ENCODE measurements at places on chromosomes 1 and 21.

DNA sequence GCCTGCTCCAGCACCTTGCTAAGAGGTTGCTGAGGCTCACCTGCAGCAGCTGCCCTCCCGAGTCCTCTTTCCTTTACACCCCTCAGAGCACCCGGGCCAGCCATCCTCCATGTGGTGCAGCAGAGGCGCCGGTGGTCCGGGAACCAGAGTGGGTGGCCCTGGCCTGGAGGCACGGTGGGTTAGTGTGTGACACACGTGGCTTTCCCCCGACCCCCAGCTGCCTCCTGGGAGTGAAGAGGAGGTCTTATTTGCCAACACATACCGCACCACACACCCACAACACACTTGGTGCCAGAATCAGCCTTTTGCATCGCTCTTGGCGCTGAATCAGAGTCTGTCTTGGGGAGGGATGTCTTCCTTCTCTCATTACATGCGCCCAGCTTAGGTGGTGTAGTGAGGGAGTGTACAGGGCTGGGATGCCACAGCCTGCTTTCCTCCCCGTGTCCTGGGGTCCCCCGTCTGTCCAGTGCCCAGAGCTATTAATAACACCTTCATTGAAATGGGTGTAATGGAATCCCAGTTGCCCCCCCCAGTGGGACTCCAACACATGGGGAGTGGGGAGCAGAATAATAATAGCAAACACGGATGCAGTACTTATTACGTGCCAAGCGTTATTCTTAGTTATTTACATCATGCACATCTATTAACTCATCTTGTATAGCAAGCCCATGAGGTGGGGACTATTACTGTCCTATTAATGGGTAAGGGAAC, 38.2 kb downstream of the MAPKAPK2 start:
- DNase-seq: no peak

DNA sequence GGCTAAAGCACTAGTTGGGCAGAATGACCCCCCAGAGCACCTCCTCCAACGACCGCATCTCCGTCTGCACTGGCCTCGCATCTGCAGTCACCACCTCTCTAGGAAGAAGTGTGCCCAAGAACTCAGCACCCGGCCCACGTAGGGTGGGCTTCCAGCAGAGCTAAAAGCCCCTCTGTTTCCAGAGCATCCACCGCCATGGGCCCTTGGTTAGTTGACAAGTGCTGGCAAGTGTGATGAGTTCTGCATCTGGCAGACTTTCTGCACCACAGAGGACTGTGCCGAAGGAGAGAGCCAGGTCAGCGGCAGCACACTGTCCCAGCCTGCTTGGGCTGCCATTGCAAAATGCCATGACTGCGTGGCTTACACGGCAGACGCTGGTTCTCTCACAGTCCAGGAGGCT, 76.4 kb upstream of the COL6A1 start:
- no peak for DNase-seq

DNA sequence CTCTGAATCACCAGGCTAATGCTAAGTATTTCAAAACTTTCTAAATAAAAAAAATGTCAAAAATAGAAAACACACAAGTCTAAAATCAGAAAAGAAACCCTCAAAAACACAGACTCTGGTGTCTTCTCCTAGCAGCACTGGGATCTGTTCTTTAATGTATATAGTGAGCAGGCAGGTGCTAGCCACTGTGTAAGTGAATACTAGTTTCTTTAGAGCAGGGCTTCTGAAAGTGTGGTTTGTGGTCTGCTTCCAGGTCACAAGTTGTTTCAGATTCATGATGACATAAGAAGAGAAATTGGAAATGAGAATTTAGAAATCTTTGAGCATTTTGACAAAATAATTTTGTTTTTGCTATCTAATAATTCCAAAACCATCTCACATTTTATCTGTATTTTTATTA, 763.1 kb downstream of the USP25 start:
- DNase-seq: no peak

- DNase-seq: no peak
Observed at GRCh38 chr1:192630521-192631287, 5.2 kb upstream of the RGS13 start.

- DNase-seq: no peak
Observed at GRCh38 chr1:34398916-34399275, 222.2 kb downstream of the C1orf94 start.

DNA sequence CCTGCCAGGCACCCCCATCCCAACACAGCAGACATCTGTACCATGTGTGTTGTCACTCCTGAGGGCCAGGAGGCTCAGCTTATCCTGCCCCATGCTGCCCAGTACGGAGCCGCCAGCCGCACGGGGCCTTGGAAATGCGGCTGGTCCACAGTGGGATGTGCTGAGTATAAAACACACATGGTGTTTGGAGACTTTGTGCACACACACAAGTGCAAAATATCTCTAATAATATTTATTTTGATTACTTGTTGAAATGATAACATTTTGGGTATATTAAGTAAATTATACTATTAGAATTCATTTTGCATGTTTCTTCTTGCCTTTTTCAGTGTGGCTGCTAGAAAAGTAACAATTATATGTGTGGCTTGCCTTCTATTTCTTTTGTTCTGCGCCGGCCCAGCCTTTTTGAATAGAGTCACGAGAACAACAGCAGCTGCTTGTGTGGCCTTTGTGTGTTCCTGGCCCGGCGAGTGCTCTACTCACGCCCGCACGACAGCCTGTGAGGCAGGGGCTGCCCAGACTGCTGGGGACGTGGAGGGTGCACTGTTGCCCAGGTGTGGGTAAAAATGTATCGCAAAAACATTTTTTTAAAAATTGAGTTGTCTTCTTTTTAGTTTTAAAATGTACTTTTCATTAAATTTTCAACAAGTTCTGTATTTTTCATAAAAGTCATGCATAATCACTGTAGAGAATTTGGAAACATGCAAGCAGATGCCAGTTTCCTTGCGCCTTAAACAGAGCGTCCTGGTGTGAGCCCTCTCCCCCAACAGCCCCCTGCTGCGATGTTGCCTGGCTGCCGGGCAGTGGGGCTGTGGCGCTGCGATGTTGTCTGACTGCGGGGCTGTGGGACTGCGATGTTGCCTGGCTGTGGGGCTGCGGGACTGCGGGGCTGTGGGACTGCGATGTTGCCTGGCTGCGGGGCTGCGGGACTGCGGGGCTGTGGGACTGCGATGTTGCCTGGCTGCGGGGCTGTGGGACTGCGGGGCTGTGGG, 35.5 kb downstream of the COQ8A start:
- no peak for DNase-seq

- no peak for DNase-seq
Observed at GRCh38 chr1:161115132-161115711, 2.6 kb downstream of the PFDN2 start.

GRCh38 chr1:167502719-167503462, 15.4 kb downstream of the CD247 start:
- DNase-seq: peak; percentile 25

DNA sequence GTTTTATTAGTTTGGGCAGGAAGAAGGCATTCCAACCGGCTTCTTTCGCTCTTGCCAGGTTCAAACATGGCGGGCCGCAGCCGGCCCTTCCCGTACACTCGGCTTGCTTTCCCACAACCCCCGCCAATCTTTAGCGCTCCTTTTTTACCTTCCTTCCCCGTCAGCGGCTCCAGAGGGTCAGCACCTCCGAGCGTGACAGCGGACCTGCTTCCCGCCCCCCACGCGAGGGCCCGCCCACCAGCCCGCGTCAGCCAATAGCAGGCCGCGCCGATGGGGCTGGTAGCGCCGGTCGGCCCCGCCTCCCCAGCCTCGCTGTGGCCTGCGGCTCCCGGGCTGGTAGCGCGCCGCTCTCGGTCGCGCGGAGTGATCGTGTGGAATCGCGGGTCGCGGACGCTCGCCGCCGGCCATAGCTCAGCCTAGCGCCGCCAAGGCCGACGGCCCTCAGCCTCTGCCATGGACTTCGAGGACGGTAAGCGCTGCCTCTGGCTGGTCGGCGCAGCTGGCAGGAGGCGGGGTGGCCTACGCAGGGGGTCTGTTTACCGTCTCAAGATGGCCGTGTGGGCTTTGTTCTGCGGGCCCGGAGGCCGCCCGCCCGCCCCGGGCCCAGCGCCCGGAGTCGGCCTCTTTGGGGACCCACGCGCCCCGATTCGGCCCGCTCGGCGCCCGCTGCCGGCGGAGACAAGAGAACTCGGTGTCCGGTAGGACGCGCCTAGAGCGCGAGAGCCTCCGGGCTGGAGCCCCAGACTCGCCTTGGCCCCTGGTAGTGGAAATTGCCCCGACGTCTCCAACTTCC, at the start of gene ZNF326:
Gene ZNF326, plus strand, starts transcription at position 306 of the 793 bp plus-strand sequence. Its CDS starts 148 bp downstream, at position 454.
- DNase-seq: peak; percentile 81

DNA sequence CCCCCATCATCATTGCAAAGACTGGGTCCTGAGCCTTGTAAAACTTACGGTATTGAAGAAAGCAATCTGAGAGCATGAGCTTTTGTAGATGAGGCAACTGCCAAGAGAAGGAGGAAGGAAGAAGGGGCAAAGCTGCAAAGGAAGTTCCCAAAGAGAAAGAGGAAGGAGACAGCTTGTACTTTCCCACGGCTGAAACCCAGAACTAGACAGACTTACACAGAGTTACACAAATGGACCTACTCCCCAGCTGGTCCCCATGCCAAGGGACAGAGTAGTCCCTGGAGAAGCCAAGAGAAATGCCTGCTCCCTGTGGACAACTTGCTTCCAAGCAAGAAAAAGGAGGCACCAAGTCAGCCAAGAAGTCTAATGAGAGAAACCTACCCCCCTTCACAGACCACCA, 22.6 kb downstream of the SLC5A9 start:
- no peak for DNase-seq

DNA sequence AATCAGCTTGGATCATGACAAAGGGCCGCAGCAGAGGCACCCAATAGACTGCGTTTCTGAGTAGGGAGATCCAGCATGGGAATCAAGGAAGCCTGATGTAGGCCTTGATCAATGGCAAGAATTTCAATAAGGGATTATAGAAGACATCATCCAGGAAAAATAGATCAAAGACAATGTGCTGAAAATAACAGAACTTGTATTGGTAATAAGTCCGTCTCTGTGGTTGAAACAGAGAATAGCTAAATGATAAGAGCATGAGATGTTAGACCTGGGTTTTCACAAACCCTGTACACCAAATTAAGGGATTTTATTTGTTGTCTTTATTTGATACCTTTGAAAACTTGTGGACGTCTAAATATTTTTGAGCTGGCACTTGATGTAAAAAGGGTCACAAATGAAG, 228.0 kb upstream of the SGIP1 start:
- DNase-seq: no peak

GRCh38 chr1:53314606-53315005, 13.3 kb downstream of the LRP8 start:
- no peak for DNase-seq

- no peak for DNase-seq
Observed at GRCh38 chr1:21766210-21766609, 16.7 kb downstream of the USP48 start.

- no peak for DNase-seq
Observed at GRCh38 chr1:56064705-56065104, 514.7 kb downstream of the PLPP3 start.

DNA sequence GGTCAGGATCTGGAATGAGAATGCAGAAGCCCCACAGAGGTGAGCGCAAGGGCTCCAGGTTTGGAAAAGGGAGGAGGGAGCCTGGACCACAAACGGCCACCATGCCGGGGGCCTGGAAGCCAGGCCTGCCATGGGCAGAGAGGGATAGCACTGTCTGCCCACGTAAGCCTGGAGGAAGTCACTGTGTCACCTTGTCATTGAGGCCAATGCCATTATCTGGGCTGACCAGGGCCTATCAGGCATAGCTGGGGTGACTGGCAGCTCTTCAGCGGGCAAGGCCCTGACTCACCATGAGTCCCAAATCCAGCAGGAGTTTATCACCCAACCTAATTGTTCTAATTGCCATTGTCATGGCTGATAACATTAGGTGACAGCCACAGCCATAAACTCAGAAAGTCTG, 84.6 kb downstream of the MATN1 start:
- no peak for DNase-seq

DNA sequence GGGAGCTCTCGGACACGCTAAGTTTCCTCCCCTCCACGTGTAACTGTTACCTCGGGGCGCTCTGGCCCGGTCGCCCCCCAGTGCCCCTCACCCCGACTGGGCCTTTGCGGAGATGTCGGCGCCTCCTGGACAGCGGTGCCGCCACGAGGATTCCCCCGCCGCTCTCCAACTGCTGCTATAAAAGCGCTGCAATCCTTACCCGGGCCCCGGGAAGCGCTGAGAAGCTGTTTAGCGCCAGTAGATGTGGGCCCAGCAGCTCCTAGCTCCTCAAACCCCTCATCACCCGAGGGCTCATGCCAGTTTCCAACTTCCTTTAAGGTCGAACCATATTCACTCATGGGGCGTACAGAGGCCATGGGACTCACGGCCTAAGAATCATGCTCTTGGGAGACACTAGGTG, 361 bp upstream of the LMX1A start:
- DNase-seq: no peak

DNA sequence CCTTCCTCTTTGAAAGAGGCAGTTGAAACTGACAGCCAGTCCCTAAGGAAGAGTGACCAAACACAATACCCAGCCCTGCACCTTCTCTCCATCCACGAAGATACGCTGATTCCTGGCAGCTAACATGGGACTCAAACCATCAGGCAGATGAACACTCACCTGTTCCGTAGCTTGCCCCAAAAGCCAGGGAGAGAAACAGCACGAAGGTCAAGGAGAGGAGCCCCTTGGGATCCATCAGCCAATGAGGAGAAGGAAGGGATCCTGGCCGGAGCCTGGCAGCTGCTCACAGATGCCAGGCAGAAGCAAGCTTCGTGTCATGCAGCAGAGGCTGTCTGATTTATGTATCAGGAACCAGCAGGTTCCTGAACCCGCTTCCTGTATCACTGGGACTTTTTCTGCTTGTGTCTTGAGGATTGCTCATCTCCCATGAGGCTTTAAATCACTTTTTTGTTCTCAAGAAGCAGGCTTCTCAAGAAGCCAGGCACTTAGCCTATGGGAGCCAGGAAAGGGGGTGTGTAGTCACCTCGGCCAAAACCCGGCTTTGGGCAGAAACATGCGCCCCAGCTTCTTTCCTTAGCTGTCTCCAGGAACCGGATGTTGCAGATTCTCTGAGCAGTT, at the start of gene SLAMF1:
Gene SLAMF1, minus strand, starts transcription at position 334 of the 618 bp plus-strand sequence. Its CDS starts 99 bp downstream, at position 235.
- DNase-seq: no peak

GRCh38 chr1:16082283-16083038, 9.0 kb upstream of the FAM131C start:
- peak; percentile 78 for DNase-seq

DNA sequence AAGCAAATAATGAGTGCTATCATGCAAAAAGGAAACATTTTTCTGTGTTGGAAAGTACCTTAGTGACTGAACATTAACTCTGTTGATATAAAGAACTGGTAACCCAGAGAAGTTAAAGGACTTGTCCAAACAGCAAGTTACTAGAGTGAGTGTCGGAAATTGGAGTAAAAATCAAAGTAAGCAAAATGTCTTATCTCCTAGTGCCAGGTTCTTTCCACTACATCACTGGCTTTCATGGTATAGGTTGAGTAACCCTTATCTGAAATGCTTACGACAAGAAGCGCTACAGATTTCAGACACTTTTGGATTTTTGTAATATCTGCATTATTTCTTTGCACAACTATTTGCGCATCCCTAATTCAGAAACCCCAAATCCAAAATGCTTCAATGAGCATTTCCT, 16.4 kb upstream of the RABIF start:
- DNase-seq: no peak

DNA sequence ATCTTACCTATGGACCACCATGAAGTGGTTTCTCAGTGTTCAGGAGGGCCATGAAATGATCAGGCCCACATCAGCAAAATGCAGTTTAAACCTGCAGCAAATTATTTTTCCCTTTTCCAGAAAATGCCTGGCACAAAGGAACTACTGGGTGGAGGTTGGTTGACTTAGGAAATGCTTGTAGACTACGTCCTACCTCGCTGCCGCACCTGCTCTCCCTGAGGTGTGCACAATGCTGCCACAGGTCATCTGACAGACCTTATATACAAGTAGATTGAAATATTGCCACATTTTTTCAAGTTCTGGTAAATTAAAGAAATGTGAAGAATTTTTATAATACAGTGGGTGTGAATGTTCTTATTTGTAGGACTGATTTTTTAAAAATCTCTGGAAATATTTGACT, 166.7 kb upstream of the PDE4B start:
- no peak for DNase-seq
